ENCODE measurements at places on chromosomes 1 and 21.

DNA sequence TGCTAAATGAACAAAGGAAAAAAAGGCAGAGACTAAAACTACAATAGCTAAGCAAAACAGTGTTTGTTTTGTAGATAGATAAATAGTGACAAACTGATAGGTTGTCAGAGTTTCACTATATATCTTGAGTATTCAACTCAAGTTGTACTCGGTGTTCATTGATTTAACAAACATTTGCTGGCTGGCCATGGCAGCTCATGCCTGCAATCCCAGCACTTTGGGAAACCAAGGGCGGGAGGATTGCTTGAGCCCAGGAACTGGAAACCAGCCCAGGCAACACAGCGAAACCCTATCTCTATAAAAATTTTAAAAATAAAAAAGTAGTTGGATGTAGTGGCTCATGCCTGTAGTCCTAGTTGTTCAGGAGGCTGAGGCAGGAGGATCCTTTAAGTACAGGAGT lies 17.3 kb downstream of the C1orf185 start:
- DNase-seq, result no peak

DNA sequence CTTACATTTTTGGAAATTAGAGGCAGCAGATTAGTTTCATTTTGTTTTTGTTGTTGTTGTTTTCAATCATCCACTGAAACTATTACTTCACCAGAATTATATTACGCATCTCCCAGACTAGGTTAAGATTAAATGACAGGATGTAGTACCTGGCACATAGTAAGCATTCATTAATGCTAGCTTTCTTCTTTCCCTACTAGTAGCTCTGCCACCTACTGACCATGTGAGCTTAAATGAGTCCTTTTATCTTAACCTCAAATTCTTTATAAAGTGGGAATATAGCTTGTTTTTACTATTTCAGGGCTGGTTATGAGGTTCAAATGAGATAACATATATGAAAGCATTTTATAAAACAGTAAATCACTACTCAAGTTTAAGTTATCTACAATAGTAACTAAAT lies 10.2 kb upstream of the ASPM start:
- no peak for DNase-seq

- no peak for DNase-seq
Observed at GRCh38 chr1:116808200-116808847, 54.1 kb downstream of the CD2 start.

DNA sequence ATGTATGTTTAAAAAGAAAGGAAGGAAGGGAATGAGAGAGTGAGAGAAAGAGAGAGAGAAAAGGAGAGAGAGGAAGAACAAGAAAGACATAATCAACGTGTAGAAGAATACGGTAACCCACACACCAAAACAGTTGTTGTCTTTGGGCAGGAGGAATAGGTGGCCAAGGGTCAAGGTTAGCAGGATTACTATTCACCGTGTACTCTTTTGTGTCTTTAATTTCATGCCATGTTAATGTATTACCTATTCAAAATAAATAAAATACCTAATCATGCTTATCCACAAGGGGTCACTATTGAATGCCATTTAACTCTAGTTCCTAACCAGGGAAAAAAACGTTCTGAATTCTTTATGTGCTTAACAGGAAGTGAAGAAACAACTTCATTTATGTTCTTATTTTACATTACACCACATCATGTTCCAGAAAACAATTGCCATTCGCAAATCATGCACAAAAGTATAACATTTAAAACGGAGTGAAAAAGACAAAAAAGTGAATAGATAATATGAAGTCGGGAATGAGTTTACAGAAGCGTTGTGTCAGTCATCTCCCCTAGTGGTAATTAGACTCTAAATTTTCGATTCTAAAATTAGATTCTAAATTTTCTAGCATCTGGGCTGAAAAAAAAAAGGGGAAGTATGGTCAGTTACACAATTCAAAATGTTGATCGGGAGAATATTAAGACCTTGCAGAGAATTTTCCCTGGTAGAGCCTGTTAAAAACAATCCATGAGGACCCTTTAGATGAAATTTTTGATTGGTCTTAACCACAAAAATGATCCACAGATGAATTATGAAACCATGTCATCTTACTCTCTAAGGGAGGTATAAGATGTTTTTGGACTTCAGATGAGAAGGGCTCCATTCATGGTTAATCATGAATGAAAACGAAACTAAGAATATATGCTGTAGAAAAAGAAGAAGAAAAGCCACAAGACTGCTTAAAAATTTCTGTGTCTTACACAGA lies 700 bp upstream of the KMO start:
- no peak for DNase-seq

DNA sequence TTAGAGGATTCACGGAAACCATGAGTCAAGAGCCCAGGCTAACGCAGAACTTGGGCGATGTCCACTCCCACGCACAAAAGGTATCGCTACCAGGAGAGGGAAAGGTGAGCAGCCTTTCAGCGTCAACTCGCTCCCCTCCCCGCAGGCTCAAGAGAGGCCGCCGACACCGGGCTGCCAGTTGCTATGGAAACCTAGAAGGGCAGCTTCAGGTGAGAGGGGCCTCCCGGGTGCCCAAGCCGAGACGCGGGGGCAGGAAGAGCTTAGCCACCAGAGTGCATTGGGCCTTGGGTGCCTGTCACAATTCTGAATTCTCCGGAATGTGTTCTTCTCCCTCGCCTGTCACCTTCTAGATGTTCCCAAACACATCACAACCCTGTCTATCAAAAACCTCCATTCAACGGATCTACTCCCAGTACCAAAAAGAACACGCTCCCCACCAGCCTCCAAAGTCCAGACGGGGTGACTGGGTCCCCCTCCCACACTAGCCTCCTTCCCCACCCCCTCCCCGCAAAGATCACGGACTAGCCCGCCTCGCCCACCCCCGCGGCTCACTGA lies 694 bp downstream of the MEAF6 start:
- DNase-seq, result no peak

GRCh38 chr1:220166853-220167252 lies 72.9 kb downstream of the IARS2 start:
- no peak for DNase-seq

- no peak for DNase-seq
Observed at GRCh38 chr1:192601567-192601966, 26.0 kb downstream of the RGS1 start.

DNA sequence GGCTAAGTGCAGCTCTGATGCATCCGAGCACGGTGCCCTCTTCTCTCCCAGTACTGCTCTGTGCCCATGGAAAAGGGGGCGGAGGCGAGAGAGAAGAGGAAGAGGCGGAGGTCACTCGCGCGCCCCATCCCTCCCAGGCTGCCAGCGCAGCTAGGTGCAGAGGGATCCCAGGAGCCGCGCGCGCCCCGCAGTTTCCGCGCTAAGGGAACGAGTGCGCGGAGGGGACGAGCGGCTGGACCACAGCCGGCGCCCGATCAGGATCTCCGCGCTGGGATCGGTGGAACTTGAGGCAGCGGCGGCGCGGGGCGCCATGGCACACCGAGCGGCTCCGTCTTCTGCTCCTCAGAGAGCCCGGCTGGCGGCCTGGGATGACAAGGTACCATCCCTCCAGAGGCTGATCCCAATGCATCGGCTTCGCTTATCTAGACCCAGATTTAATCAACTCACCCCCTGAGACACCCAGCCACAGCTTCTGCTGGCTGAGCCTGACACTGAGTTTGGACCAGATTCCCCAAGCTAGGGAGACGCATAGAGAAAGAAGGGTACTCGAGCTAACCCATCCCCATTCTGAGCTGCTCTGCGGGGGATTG lies at the start of gene PTGFR:
Gene PTGFR (plus strand): TSS at position 114 of the 590 bp plus-strand sequence. CDS start 1,770 bp downstream, outside the sequence.
- peak; percentile 27 for DNase-seq

- DNase-seq, result no peak
Observed at GRCh38 chr1:206133751-206134415, 16.7 kb upstream of the AVPR1B start.

DNA sequence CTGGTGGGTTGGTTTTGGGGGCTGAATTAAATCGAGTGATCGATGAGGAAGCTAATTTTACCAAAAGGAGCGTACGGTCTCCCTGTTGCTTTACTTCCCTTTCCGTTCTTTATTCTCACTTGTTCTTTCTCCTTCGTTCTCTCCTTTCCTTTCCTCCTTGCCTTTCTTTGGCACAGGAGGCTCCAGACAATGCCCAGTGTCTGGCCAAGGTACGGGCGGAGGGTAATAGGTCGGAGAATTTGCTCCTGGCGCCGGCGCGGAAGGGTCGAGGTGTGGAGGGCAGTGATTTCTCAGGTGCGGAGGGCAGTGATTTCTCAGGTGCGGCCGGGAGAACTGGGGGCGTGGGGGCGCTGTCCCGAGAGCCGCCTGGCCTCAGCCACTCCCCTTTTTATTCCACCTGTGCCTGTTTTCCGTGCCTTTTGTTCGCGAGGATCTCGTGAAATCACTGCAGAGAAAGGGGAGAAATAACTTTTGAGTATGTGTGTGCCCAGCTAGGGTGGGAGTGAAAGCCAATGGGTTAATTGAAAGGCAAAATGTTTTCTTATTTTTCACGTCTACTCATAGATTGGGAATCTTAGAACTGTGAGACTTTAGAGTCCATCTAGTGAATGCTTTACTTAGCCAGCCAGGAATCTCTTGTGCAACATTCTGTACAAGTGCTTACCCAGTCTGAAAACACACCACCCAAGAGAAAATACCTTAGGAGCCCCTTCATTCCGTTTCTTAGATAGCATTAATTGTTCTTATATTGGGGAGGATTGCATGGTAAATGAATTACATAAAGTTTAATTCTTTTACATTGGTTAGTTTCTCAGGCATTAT lies 1.3 kb downstream of the FNBP1L start:
- no peak for DNase-seq

DNA sequence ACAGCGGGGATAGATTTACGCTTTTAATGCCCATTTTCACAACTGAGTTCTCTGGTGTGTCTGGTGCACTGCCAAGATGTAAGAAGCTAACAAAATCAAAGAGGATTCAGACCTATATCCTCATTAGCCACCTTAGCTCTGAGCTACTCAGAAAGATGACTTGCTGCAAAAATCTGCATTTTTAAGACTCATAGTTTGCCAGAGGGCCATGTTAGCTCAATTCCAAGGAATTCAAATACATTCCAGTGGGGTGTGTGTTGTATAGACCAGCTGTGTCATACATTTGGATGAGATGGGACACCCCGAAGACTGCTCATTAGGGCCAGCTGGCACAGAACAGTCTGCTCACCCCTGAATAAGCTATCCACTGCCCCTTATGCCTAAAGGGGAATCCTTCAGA lies 8.9 kb downstream of the DENND2D start:
- DNase-seq, result no peak

DNA sequence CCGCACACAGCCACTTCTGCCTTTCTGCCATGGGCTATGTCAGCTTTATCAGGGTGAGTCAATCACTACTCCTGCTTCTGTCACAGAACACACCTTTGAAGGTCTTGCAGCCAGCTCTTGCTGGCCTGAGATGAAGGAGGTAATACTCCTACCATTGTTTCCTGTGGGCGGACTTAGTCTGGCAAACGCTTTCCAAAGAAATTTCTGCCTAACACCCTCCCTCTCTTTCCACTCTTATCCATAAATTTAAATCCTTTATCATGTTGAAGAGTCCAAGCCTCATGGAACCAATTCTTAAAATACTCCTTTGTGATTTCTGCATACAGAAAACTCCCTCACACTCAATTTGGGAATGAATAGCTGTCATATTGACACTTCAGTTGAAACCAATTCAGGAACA lies 633.1 kb upstream of the CHRM3 start:
- DNase-seq, result no peak

GRCh38 chr1:175075572-175076568 lies 8.2 kb downstream of the TNN start:
- no peak for DNase-seq

GRCh38 chr1:21939650-21940374 lies 2.7 kb upstream of the HSPG2 start:
- DNase-seq, result peak; percentile 53
